ENCODE measurements at places on chromosomes 1 and 21. TPM values are rescaled to one million over a fixed set of nuclear protein-coding genes. Genes with fewer than 3 reads are reported as not detected.

Gene NTMT2
- total RNA-seq = not detected

Gene GLMN
- total RNA-seq = 10.6 TPM

Gene FASLG
- not detected for total RNA-seq

Gene AIRE
- total RNA-seq = not detected

Gene RHD
- not detected for total RNA-seq

Gene OR2L5
- total RNA-seq = not detected

Gene PTGFR
- 0.12 TPM for total RNA-seq

Gene RAB7B
- 3.8 TPM for total RNA-seq

Gene TMOD4
- 0.35 TPM for total RNA-seq

Gene GIPC2
- 0.02 TPM for total RNA-seq

Gene CLCA4
- not detected for total RNA-seq

Gene SERPINC1
- total RNA-seq = not detected

Gene FCRL4
- not detected for total RNA-seq

Gene BPNT1
- total RNA-seq = 24.4 TPM

Gene MYOM3
- not detected for total RNA-seq

Gene TDRD5
- total RNA-seq = not detected

Gene IL22RA1
- total RNA-seq = 1.2 TPM

Gene MRAP
- not detected for total RNA-seq

Gene TTC24
- not detected for total RNA-seq

Gene KIFAP3
- 17.0 TPM for total RNA-seq

Gene TDRD10
- total RNA-seq = not detected

Gene VAMP4
- total RNA-seq = 9.5 TPM

Gene HLX
- 2.6 TPM for total RNA-seq

Gene LCE5A
- total RNA-seq = not detected

Gene MAP1LC3C
- 0.08 TPM for total RNA-seq

Gene CYP4Z1
- total RNA-seq = not detected

Gene LRRN2
- total RNA-seq = 0.16 TPM

Gene LRRC52
- total RNA-seq = not detected

Gene SMCP
- not detected for total RNA-seq

Gene AVPR1B
- not detected for total RNA-seq

Gene RCC2
- total RNA-seq = 55.6 TPM

Gene NBPF10
- total RNA-seq = 0.54 TPM

Gene SLAMF8
- 0.17 TPM for total RNA-seq

Gene FCAMR
- total RNA-seq = not detected

Gene CFAP107
- not detected for total RNA-seq

Gene TAS1R1
- total RNA-seq = not detected

Gene CD84
- total RNA-seq = not detected

Gene MPZ
- total RNA-seq = 0.39 TPM

Gene KCNA2
- 0.52 TPM for total RNA-seq

Gene NPHS2
- not detected for total RNA-seq

Gene C8B
- total RNA-seq = not detected

Gene LIN28A
- not detected for total RNA-seq

Gene PODN
- total RNA-seq = 0.10 TPM

Gene S100A2
- 17.8 TPM for total RNA-seq

Gene KRTAP19-1
- total RNA-seq = not detected

Gene L1TD1
- total RNA-seq = not detected

Gene CFHR2
- total RNA-seq = not detected

Gene LAX1
- total RNA-seq = not detected

Gene TCP10L
- total RNA-seq = not detected

Gene PTAFR
- 0.04 TPM for total RNA-seq

Gene MORC3
- total RNA-seq = 14.3 TPM

Gene KLF17
- total RNA-seq = not detected

Gene TTC39A
- 3.5 TPM for total RNA-seq

All from H4 (cell line).